Ureter (tissue), 1 donor: ENCODE measurements at places on chromosomes 5 and 9. TPM values are rescaled to one million over a fixed set of nuclear protein-coding genes. Genes with fewer than 3 reads are reported as not detected.

GRCh38 chr9:5690278-5690677, 61.4 kb downstream of the RIC1 start:
- DNase-seq: no peak

The HARS2 gene
- total RNA-seq: 34.0 TPM

DNA sequence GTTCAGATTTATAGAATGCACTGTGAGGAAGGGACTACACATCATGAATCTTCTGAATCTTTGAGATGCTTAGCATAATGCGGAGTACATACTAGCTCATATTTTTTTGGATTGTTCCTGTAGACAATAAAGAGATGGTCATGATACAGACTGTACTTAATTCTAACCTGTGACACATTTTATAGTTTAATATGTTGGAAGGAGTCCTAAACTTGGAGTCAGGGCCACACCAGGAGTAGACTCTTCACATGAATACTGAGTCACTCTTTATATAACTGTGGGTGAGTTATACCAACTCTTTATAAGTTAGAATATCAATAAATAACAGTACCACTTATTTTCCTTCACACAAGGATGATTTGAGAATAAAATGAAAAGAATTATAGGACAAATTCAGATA, 16.9 kb downstream of the C9orf85 start:
- no peak for DNase-seq

The SPINK6 gene
- total RNA-seq: not detected

- DNase-seq: no peak
These were observed 392.2 kb upstream of the KLF4 start for GRCh38 chr9:107881626-107882300.

- no peak for DNase-seq
These were observed 209.3 kb upstream of the SLC24A2 start for GRCh38 chr9:19998153-19998552.

- no peak for DNase-seq
These were observed 266.3 kb downstream of the SEC61B start for GRCh38 chr9:99488131-99489059.

The SV2C gene
- total RNA-seq: 0.60 TPM

DNA sequence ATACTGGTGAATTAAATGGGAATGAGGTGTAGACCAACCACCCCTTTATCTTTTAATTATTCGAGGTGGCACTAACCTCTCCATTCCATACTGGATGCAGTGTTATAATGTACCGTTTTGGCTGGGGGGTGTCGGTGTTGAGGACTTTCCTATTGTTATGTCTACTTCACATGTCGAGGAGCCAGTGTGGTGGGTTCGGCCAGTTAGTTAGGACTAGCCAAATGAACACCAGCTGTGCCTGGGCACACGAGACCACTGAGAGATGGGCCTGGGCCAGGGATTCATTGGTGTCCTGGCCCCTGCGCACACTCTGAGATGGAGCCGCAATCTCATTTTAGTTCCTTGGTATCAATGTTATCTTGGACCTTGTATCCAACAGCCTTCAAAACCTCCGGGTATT, 186.2 kb downstream of the CACNA1B start:
- DNase-seq: no peak

- no peak for DNase-seq
These were observed 73.7 kb upstream of the CTNND2 start for GRCh38 chr5:11977904-11978303.

- DNase-seq: no peak
These were observed 718.2 kb downstream of the SEMA5A start for GRCh38 chr5:8827696-8828095.

DNA sequence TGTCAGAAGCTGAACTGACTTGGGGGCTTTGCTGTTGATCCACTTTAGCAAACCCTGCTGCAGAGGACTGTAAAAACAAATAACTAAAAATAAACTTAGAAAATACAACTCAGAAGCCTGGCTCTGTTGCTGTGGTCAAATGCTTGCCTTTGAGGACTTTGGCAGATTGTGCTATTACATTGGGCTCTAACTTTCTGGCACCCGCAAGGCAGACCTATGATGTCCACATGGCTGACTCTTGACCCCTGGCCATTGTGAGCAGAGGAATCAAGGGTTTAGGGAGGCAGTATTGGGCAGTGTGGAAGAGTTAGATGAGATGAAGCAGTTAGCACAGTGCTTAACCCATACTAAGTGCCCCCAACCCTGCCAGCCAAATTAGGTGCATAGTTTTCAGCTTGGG, 34.0 kb downstream of the OTULIN start:
- DNase-seq: no peak

- no peak for DNase-seq
These were observed 33.8 kb downstream of the SLC9A3 start for GRCh38 chr5:490116-491106.
